Fibroblast of lung (primary cell): ENCODE measurements at places on chromosomes 6 and 20. TPM values are rescaled to one million over a fixed set of nuclear protein-coding genes. Genes with fewer than 3 reads are reported as not detected.

DNA sequence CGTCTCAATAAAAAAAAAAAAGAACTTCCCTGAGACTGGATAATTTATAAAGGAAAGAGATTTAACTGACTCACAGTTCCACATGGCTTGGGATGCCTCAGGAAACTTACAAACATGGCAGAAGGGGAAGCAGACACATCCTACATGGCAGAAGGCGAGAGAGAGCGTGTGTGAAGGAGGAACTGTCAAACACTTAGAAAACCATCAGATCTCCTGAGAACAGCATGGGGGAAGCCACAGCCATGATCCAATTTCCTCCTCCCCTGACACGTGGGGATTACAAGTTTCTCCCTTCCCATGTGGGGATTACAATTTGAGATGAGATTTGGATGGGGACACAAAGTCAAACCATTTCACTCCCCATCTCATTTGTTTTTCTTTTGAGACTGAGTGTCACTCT lies 46.6 kb upstream of the TFAP2C start:
- DNase-seq = no peak
- H3K4me3 ChIP-seq = no peak overlapping the region
- no peak overlapping the region for H3K27ac ChIP-seq
- no peaks in the 10 kb centered on the region for H3K36me3 ChIP-seq
- no peaks in the 10 kb centered on the region for H3K4me1 ChIP-seq

DNA sequence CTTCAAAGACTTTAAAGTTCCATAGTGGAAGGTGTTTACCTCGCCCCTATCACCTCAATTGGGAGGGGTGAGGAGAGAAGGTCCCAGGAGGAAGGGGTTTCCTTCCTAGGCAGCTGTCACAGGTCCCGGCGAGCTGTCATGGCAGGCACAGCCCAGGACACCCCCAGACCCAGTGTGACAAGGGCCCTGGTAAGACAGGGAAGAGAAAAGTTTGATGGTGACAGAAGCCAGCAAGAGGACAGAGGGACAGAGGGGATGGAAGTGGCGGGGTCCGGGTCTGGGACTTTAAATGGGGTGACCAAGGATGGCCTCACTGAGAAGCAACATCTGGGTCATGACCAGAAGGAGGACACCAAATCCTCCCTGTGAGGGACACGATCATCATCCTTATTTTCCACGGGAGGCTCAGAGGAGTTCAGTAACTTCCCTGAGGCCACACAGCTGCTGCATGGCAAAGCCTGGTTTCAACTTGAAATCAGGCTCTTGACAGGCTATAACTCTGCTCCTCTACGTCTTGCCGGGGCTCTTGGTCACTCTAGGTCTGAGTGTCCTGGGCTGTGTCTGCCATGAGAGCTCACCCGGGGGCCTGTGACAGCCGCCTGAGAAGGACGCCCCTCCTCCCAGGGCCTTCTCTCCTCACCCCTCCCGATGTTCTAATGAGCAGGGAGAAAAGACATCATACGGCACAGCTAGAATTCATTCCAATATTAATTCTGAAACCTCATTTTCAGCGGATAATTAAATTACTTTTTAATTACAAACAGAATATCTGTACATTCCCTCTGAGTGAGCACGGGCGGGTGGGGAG lies 222.2 kb downstream of the PREX1 start:
- H3K36me3 ChIP-seq = no peaks in the 10 kb centered on the region
- no peaks in the 10 kb centered on the region for H3K27me3 ChIP-seq
- no peak for DNase-seq
- H3K4me1 ChIP-seq = no peaks in the 10 kb centered on the region
- H3K4me3 ChIP-seq = no peak overlapping the region

- DNase-seq = peak; percentile 72
- H3K4me1 ChIP-seq = no peaks in the 10 kb centered on the region
- no peaks in the 10 kb centered on the region for H3K27me3 ChIP-seq
- no peak overlapping the region for H3K27ac ChIP-seq
These were observed 37.1 kb downstream of the TNFAIP3 start for GRCh38 chr6:137903933-137904821.

DNA sequence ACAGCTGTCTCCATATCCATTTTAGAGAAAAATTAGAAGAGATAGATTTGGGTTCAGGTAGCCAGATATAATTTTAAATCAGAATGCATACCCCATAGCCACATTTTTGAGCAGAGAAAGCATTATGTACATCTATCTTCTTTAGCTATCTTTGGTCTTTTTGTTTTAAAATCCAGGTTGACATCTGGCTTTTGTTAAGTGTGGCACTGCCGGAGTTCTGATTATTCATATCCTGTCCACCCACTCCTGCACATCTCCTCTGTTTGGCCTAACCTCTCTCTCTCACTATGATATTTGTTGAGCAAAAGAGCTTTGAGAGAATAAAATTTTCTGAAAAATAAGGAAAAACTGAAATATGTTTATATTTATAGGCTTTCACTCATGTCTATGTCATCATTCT lies 189.7 kb downstream of the PACRG start:
- H3K4me1 ChIP-seq = no peaks in the 10 kb centered on the region
- H3K27me3 ChIP-seq = no peaks in the 10 kb centered on the region
- no peaks in the 10 kb centered on the region for H3K36me3 ChIP-seq
- H3K4me3 ChIP-seq = no peak overlapping the region
- H3K27ac ChIP-seq = no peak overlapping the region
- peak; percentile 58 for DNase-seq

GRCh38 chr6:18997375-18997826 lies 610.3 kb downstream of the RNF144B start:
- H3K36me3 ChIP-seq = no peaks in the 10 kb centered on the region
- no peak overlapping the region for H3K27ac ChIP-seq
- no peaks in the 10 kb centered on the region for H3K27me3 ChIP-seq
- no peaks in the 10 kb centered on the region for H3K4me1 ChIP-seq
- peak; percentile 65 for DNase-seq
- H3K4me3 ChIP-seq = no peak overlapping the region

- no peak overlapping the region for H3K27ac ChIP-seq
- peak; percentile 25 for DNase-seq
- H3K36me3 ChIP-seq = no peaks in the 10 kb centered on the region
These were observed 170.0 kb downstream of the FOXA2 start for GRCh38 chr20:22414305-22414742.

- H3K27me3 ChIP-seq = no peaks in the 10 kb centered on the region
- DNase-seq = no peak
- H3K4me1 ChIP-seq = no peaks in the 10 kb centered on the region
- peaks cover 26% of the 10 kb centered on the region for H3K36me3 ChIP-seq
- H3K27ac ChIP-seq = no peak overlapping the region
These were observed 45.3 kb upstream of the DSN1 start for GRCh38 chr20:36818861-36819260.

GRCh38 chr6:127058027-127058426 lies 60.4 kb upstream of the RSPO3 start:
- peaks cover 3% of the 10 kb centered on the region for H3K4me1 ChIP-seq
- no peaks in the 10 kb centered on the region for H3K27me3 ChIP-seq
- peak; percentile 67 for DNase-seq
- H3K36me3 ChIP-seq = no peaks in the 10 kb centered on the region
- no peak overlapping the region for H3K4me3 ChIP-seq
- no peak overlapping the region for H3K27ac ChIP-seq

GRCh38 chr6:107121266-107121665 lies 6.0 kb upstream of the BEND3 start:
- no peaks in the 10 kb centered on the region for H3K4me1 ChIP-seq
- H3K27ac ChIP-seq = no peak overlapping the region
- DNase-seq = no peak
- no peaks in the 10 kb centered on the region for H3K27me3 ChIP-seq

DNA sequence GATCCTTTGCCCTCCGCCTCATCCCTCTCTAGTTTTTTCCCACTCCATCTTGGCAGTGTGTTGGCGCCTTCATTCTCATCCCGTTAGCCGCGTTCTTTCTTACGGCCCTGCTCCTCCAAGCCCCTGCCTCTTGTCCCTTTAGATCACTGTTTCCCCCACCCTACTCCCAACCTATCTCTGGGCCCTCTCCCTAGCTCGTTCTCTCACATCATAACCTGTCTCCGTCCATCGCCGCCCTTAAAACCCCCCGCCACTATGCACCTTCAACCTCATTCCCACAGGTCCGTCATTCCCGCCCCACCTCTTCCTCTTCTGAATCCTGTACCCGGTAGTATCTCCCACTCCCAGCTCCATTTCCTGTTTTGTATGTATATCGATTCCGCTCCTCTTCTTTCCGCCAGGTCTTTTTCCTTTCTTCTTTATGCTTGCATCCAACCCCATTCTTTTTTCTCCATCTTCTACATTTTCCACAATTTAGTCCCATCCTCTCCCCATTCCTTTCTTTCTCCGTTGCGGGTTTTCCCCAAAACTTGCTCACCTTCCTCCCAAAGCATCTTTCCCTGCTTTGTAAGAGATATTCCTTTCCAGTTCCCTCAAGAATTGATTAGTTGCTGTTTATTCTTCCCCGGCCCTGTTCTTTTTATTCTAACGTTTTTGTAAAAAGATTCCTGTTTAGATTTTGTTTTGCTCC lies 671 bp downstream of the EFHC1 start:
- peak; percentile 52 for DNase-seq
- peaks cover 16% of the 10 kb centered on the region for H3K4me1 ChIP-seq
- H3K27me3 ChIP-seq = no peaks in the 10 kb centered on the region
- peak overlapping the region; percentile 91 for H3K4me3 ChIP-seq

- peak; percentile 59 for DNase-seq
- no peak overlapping the region for H3K27ac ChIP-seq
- peaks cover 9% of the 10 kb centered on the region for H3K4me1 ChIP-seq
- H3K4me3 ChIP-seq = no peak overlapping the region
These were observed 24.5 kb downstream of the PLCB4 start for GRCh38 chr20:9093218-9093957.

DNA sequence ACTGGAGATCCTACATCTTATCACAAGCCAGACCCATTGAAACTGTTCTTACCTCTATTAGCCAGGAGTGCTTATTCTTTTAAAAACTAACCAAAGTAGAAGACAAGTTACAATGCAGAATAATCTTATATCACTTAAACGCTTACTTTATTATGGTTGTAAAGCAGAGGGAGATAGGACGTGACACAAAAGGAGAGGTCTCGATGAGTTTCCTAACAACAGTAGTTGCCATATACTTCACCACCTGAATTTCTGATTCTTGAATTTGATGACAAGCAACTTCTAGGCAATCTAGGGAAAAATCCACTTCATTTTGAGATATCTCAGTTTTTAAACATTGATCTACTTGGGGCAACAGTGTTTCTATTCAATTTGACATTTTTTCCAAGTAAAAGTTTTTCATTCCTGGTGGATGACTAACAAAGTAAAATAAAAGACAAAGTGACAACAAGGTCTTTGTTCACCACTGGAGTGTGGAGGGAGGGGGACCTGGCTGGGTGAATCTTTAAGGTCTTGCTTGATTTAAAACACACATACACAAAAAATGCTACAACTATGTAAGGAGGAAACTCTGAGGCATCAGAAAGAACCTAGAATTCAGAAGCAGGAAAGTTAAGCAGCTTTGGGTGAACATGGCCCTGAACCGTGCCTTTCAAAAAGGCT lies 110.9 kb downstream of the SMLR1 start:
- H3K4me3 ChIP-seq = no peak overlapping the region
- H3K4me1 ChIP-seq = peaks cover 15% of the 10 kb centered on the region
- H3K36me3 ChIP-seq = no peaks in the 10 kb centered on the region

GRCh38 chr6:1524040-1524480 lies 85.7 kb upstream of the FOXC1 start:
- DNase-seq = peak; percentile 48
- H3K4me1 ChIP-seq = peaks cover 2% of the 10 kb centered on the region
- H3K27ac ChIP-seq = no peak overlapping the region
- no peak overlapping the region for H3K4me3 ChIP-seq
- no peaks in the 10 kb centered on the region for H3K36me3 ChIP-seq

DNA sequence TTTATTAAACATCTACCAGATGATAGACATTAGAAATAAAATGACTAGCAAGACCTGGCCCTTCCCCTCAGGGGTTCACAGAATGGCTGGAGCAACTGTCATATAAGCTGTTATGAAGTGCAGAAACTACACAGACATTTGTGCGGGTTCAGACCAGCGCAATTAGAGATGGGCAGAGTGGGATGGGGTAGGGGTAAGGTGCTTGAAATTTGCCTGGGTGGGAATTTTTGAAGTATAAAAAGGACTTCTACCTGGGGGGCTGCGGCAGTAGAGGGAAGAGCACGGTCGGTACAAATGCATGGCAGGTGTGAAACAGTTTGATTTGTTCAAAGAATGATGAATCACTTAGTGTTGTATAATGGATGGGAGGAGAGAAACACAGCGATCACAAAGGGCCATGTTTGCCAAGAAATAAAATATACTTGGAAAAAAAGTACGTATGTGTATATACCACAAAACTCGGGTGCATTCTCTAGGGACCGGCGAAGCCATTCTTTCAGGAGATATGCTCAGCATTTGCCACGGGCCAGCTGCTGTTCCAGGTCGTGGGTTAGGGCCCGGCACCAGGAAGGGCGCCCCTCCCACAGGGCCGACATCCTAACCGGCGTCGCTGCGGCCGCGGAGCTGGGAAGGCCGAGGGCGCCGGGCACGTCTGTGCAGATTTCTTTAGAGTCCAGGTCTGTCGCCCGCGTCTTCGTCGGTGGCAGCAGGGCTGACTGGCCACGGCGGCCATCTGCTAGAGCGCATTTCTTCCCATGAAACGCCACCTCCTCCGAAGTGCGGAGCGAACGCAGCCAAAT lies 809 bp upstream of the NOL7 start:
- H3K27ac ChIP-seq = peak overlapping the region; percentile 89
- H3K27me3 ChIP-seq = no peaks in the 10 kb centered on the region
- DNase-seq = peak; percentile 53
- H3K36me3 ChIP-seq = no peaks in the 10 kb centered on the region
- peaks cover 2% of the 10 kb centered on the region for H3K4me1 ChIP-seq

The SAMD5 gene
- total RNA-seq = 3.1 and 4.0 TPM in 2 replicates

The SOD2 gene
- 1,311 and 1,558 TPM in 2 replicates for total RNA-seq

The PXDC1 gene
- 33.1 and 52.7 TPM in 2 replicates for total RNA-seq

The MEP1A gene
- total RNA-seq = not detected in 2 replicates
